NCI-H2171 (cell line): ENCODE measurements at places on chromosomes 3 and 15.

- no peak for DNase-seq
Observed at GRCh38 chr3:129291236-129291886, 12.7 kb downstream of the HMCES start.

GRCh38 chr3:123021996-123022510, 5.5 kb downstream of the SEMA5B start:
- DNase-seq, result peak; percentile 71

DNA sequence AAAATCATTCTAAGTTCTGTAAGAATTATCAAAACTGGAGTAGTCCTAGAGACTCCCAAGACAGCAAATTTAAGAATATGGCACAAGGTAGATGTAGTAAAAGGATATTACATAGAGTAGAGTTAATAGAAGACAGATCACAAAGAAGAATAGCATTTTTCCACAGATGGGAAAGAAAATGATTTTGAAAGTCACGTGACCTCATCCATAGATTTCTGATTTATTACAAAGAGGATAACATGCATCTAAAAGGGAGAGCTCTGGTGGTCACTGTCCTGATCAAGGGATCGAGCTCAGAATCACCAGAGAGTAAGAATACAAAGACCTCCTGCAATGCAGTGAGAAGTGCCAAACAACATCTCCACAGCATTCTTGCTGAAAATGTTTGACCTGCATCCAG, 354.4 kb downstream of the TBL1XR1 start:
- DNase-seq, result no peak

GRCh38 chr15:85002517-85002916, 20.9 kb downstream of the PDE8A start:
- no peak for DNase-seq

DNA sequence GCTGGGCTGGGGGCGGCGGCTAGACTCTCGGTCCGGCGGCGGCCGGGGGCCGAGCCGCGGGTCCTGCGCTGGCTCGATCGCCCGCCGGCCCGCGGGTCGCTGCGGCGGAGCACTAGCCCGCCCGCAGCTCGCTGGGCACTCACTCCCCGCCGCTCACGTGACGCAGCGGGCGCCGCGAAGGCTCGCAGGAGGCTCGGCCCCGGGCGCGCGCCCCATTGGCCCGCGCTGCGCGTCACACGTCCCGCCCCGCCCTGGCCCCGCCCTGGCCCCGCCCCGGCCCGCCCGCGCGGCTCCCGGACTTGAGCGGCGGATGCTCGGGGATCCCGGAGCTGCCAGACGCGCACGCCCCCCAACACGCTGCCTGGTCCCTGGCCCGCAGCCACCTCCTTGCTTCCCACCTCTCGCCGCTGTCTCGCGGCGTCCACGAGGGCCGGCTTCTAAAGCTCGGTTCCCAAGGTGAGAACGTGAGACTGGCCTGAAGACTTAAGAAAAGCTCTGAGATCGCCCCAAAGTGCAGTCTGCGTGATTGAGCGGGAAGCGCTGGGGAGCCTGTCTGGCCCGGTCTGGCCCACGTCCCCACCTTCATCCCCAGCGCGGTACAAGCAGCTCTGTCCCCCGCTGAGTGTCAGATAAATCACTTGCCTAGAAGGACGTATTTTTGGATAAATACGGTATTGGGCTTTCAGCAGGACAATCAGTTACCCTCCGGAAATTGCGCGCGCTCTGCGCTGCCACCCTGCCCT, at the start of gene KLF15:
TSS of gene KLF15 (minus strand) at position 114 of the 743 bp plus-strand sequence. CDS start 4,486 bp downstream, outside the sequence.
- DNase-seq, result peak; percentile 79

DNA sequence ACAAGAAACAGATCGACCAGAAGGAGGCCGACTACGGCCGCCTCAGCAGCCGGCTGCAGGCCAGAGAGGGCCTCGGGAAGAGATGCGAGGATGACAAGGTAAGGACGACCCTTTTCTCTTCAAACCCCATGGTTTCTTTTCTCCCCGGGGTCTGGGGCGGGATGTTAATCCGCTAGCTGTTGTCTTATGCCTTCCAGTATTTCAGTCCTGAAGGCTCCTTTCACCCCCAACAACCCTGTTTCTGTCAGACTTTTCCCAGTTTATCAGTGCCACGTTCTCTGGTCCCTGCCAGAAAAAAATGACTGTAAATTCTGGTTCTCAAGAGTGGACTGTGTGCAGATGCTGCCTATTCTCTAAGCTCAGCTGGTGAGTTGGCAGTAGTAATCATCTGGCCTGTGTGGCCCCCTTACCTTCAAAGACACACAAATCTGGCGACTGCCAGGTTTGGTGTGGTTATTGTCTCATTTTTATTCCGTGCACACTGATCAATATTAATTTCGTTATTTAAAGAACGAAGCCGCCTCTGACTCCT, 806 bp downstream of the GOLM2 start:
- DNase-seq, result no peak

GRCh38 chr15:72368899-72369298, 6.9 kb downstream of the HEXA start:
- no peak for DNase-seq

DNA sequence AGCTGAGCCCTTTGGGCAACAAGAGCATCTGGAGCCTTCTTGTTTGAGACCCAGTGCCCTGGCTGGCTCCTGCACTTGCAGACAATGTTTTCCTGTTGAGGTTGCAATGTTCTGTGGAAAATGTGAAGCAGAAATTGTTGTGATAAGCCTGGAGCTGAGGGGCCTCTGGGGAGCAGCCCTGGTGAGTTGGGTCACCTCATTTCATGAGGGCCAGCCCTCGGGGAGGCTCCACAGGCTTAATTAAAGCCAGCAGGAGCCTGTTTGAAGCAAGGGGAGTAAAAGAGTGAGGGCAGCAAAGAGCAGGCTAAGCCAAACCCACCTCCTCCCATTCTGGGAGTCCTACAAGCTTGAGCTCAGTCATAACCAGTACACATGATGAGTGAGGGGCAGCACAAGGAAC, 154.3 kb downstream of the ALDH1A2 start:
- DNase-seq, result no peak

DNA sequence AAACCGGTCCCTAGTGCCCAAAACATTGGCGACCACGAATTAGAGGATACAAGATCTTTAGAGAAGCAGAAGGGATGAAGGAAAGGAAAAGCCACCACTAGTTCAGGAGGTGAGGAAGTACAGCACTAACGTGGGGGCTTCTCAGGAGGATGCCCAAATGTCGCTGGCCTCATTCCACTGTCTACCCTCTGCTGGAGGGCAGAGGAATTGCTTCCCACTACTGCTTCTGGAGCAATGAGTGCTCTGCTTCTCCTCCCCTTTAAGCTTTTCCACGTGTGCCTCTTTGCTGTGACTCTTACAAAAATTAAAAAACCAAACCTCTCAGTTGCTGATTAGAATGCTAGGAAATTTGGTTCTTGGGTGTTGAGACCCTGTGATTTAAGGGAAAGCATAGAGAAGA, 281.3 kb downstream of the CLSTN2 start:
- no peak for DNase-seq

DNA sequence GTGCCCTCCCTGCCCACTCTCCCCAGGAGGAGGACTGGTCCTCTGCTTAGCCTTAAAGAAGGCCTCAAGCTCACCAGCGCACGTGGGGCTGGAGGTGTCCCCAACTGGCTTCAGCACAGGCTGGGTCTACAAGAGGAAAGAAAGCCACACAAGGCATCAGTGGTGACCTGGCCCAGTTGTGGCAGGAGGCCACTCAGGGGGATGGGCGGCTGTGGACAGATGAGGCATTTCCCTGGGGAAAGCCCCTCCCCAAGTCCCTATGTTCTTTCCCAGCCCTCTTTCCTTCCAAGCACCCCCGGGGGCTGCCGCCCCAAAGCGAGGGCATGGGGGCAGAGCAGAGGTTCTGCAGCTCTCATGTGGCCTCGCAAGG, 155.2 kb upstream of the TLE3 start:
- DNase-seq, result no peak

DNA sequence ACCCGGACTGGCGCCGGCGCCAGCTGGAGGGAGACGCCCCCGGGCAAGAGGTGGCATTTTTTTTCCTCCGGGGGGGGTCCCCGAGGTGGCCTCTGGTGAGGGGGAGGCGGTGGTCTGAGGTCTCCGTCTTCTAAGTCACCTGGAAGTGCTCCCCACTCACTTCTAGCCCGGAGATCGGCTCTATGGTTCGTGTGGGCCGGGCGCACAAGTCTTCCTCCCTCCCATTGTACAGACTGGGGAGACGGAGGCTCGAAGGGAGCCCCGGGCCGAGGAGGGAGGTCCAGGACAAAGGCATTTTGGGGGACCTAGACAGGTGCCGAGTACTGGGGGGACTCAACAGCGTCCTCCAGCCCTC, 4.4 kb downstream of the GATA2 start:
- DNase-seq, result no peak

DNA sequence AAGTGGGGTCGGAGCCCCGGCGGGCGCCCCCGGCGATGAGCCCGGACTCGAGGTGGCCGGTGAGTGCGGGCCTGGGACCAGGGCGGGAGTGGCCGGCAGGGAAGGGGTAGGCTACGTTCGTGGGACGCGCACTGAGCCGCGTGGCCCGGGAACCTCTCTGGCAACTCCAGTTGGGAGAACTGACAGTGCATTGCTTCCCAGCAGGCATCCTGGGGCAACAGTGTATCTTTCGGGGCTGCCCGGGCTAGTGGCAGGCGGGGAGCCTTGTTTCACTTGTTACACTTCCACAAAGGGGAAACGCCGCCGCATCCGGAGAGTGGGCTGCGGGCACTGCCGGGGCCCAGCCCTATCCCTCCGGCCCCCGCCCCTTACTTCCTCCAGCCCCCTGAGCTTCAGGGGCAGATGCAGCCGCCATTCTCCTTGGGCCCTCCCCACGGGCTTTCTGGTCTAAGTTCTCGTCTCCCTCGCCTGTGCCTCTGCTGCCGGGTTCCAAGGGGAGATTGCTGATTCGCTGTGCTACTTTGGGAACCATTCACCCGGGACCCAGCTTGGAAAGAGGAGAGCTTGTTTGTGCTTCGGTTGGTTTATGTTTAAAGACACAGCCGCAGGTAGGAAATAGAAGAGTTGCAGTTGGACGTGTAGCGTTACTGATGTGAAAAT, 675 bp downstream of the BRPF1 start:
- no peak for DNase-seq

DNA sequence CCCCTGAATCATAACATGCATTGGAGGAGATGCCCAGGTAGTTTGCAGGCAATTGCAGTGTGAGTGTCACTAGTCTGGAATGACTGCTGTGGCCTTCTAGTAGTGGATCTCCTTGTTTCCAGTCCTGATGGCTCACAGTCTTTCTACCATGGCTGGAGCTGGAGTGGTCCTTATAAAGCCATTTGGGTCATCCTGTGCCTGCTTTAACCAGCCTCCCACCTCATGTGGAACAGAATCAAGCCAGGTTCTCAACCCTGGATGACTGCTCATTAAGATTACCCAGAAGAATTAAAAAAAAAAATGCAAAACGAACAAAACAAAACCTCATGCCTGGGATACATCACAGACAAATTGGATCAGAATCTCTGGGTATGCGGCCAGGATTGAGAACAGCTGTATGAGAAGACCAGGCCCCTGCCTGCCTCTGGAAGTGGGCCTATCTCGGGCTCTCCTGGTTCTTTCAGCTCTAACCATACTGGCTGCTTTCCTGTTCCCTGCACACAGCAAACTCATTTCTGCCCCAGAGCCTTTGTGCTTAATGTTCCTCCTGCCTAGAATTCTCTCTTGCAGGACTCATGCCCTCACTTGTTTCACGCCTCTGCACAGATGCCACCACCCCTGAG, 96.4 kb downstream of the ITPR1 start:
- no peak for DNase-seq

GRCh38 chr3:176988795-176989194, 208.5 kb downstream of the TBL1XR1 start:
- DNase-seq, result peak; percentile 62

GRCh38 chr3:133441867-133442270, 42.0 kb downstream of the BFSP2 start:
- DNase-seq, result no peak
